ENCODE measurements at places on chromosomes 6 and 20.

- no peak for DNase-seq
These were observed 23.8 kb downstream of the SLCO4A1 start for GRCh38 chr20:62665826-62666735.

DNA sequence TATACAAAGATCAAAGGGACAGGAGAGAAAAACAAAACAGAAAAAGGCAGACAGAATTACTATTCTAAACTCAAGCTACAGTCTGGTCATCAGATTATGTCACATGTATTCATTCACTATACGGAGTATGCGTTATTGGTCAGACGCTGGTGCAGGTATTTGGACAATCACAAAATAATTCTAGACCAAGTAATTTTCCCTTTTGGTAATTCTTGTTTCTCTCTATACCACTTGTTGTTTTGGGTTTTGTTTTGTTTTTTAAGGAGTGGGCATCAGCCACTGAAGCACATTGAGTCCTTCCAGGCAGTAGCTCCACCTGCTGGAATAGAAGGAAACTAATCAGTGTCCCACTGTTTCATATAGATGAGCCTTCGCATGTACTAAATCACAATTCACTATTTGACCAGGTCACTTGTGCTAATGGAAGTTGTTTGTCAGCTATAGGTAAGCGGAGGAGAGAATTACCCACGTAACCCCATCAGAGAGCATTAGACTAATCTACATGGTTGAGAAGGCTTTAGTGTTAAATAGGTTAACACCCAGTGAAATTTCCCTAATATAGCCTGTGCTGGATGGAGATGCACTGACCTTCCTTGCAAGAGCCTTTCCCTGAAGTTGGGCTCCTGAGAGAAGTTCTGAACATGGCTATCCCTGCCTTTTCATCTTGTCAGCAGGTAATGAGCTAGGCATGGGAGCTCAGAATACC lies 77.9 kb downstream of the TNFAIP3 start:
- DNase-seq: no peak

DNA sequence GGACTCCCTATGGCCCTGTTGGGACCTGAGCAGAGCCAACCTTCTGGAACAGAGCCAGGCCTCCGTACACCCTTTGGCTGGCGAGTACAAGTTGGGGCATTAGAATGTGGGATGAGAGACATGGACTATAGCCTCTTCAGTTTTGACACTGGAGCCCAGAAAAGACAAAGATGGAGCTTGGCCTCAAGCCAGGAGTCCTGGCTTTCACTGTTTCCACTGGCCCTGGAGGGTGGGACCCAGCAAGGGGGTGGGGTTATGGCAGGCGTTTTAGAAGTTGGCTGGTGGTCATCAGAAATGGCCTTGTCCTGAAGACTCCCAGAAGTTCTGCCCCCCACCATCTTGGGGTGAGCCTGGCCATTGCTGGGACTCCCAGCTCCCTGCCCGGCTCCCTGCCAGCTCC lies 21.8 kb downstream of the ITPR3 start:
- no peak for DNase-seq

DNA sequence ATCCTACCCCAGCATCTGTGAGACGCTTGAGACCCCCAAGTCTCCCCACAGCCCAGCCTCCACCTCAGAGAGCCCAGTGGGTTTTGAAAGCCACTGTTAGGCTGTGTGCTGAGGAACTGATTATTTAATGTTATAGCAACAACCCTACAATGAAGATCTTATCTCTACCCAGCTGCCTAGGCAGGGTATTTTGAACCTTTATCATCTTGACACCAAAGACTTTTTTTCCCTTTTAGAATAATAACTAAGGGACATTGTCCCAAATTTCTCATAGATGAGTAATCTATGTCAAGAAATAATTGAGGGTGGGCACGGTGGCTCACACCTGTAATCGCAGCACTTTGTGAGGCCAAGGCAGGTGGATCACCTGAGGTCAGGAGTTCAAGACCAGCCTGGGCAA lies 26.2 kb downstream of the HM13 start:
- DNase-seq: no peak

GRCh38 chr6:160990847-160991405 lies 643 bp upstream of the MAP3K4 start:
- no peak for DNase-seq

DNA sequence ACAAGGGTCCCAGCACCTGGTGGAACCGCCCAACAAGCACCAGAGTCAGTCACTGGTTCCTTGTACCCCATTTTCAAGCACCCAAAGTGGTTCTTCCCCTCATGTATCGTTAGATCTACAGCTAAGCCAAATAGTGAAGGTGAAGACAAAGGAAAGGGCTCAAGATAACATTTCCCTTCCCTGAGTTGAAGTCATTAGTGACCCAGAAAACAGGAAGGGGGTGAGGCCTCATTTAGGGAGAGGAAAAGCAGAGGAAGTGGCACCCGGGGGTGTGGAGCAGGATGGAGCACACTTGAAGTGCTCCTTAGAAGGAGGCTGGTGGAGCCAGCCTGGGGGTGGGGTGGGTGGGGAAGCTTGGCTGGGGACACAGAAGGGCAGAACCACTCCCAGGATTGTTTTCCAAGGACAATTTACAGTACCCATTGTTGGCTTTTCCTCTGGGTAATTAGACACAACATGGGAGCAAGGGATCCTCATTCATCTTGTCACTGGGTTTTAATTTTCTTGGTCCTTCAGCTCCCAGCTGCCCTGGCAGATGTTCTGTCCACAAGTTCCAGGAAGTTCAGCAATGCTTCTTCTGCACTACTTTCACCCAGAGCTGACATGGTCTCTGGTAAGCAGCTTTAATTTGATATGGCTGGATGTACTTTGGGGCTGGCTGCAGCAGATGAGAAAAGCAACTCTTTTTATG lies 73.3 kb upstream of the CD93 start:
- no peak for DNase-seq

GRCh38 chr20:59518881-59519706 lies 85.2 kb upstream of the PHACTR3 start:
- peak; percentile 8 for DNase-seq

DNA sequence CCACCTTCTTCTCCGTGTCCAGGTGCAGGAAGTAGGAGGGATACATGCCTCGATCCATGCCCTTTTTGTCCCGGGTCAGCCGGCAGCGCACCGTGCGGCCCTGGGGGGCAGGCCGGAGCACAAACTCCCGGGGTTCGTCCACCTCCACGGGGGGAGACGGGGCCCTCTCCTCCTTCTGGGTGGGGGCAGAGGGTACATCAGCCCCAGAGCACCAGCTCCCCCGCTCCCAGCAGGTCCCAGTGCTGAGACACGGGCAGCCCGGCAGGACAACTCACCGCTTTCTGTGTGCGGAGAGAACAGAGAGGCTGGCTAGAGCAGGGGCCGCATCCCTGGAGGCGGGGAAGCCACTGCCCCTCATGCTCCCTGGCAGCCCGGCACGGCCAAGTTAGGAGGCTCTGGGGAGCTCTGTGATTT lies 6.7 kb downstream of the TULP1 start:
- DNase-seq: no peak
